ENCODE measurements at places on chromosomes 4 and X.

- DNase-seq, result no peak
Observed at GRCh38 chrX:17987783-17988182, 126.7 kb upstream of the RAI2 start.

DNA sequence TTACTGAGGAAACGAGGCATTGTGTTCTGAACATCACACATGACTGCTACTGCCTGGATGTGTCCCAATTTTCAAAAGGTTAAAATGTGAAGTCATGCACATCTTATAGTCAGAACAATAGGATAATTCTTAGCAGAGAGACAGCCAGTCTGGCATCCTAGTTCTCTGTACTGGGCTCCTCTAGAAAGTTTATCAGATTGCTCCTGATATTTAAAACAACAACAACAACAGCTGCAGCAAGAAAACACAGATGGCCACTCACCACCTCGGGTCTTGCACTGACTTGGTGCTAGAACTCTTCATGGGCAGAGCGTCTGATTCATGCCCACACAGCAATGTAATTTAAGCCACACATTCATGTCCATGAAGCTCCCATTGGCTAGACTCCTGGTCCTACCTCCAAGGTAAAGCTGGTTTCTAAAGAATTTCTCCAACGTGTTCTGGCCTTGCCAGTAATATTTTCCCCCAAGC, 33.3 kb upstream of the SLC2A9 start:
- DNase-seq, result no peak

GRCh38 chr4:83285055-83285407, 433 bp upstream of the COQ2 start:
- no peak for DNase-seq

- DNase-seq, result no peak
Observed at GRCh38 chr4:99634742-99635360, 22.8 kb downstream of the C4orf54 start.

- DNase-seq, result no peak
Observed at GRCh38 chrX:1150569-1151347, 61.7 kb downstream of the CRLF2 start.

GRCh38 chrX:67893931-67894330, 350.1 kb downstream of the AR start:
- DNase-seq, result no peak
